ENCODE measurements at places on chromosomes 5 and 9.

GRCh38 chr9:117046666-117047327, 359.7 kb downstream of the TRIM32 start:
- no peak overlapping the region for H3K27ac ChIP-seq
- peak; percentile 25 for DNase-seq
- H3K27me3 ChIP-seq, result no peaks in the 10 kb centered on the region

GRCh38 chr9:109870365-109870764, 90.4 kb downstream of the PALM2AKAP2 start:
- H3K27me3 ChIP-seq, result no peaks in the 10 kb centered on the region
- H3K4me1 ChIP-seq, result no peaks in the 10 kb centered on the region
- no peak overlapping the region for H3K27ac ChIP-seq
- H3K36me3 ChIP-seq, result no peaks in the 10 kb centered on the region
- DNase-seq, result no peak

DNA sequence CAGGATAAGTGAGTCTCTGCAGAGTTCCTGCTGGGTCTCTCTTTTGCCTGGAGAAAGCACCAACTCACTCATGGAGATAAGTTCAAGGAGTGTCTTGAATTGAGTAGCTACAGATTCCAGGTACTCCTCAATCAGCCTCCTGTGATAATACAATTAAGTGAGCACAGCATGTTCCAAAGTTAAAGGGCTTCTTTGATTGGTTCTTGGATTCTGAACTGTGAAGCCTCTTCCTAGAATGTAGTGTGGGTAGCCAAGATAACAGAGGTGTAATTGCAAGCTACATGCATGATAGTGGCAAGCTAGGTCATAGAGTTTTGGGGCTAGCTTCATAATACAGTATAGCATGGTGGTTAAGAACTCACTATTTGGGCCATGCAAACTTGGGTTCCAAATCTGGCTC, 23.2 kb upstream of the CARNMT1 start:
- H3K27me3 ChIP-seq, result no peaks in the 10 kb centered on the region
- H3K27ac ChIP-seq, result no peak overlapping the region
- no peaks in the 10 kb centered on the region for H3K4me1 ChIP-seq
- peak; percentile 71 for DNase-seq
- H3K4me3 ChIP-seq, result no peak overlapping the region

DNA sequence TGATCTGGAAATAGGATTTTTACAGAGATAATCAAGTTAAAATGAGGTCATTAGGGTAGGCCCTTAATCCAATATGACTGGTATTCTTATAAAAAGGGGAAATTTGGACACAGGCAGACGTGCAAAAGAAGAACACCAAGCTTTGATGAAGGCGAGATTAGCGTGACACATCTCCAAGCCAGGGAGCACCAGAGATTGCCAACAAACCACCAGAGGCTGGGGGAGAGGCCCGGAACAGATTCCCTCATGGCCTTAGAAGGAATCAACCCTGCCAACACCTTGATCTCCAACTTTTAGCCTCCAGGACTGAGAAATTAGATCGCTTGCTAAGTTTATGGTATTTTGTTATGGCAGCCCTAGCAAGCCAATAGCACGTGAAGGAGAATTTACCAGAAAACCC, 10.8 kb upstream of the ARSI start:
- no peaks in the 10 kb centered on the region for H3K27me3 ChIP-seq
- no peak overlapping the region for H3K4me3 ChIP-seq
- no peak overlapping the region for H3K27ac ChIP-seq
- no peak for DNase-seq
- no peaks in the 10 kb centered on the region for H3K36me3 ChIP-seq
- peaks cover 3% of the 10 kb centered on the region for H3K4me1 ChIP-seq

GRCh38 chr9:30197453-30197852, 2187.0 kb upstream of the ACO1 start:
- no peaks in the 10 kb centered on the region for H3K36me3 ChIP-seq
- no peak overlapping the region for H3K27ac ChIP-seq
- no peaks in the 10 kb centered on the region for H3K4me1 ChIP-seq
- no peak overlapping the region for H3K4me3 ChIP-seq
- DNase-seq, result no peak

DNA sequence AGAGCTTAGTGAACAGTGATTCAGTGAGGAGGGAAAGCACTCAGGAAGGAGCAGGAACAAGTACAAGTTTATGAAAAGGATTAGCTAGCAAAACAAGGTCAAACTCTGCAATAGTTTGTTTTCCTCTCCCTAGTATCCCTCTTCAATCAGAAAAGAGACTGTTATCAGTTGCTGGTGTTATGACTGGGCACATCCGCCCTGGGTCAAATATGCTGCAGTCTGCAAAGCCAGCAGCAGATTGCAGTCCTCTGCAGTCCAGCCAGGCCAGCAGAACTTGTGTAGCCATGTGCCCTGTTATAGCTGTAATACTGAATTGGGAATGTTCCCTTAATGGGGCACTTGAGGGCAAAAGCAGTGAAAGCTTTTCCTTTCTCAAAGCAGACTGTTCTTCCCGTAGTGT, 12.0 kb downstream of the PCDHAC2 start:
- H3K27ac ChIP-seq, result no peak overlapping the region
- DNase-seq, result no peak
- H3K4me3 ChIP-seq, result no peak overlapping the region
- H3K36me3 ChIP-seq, result no peaks in the 10 kb centered on the region
- H3K27me3 ChIP-seq, result no peaks in the 10 kb centered on the region

DNA sequence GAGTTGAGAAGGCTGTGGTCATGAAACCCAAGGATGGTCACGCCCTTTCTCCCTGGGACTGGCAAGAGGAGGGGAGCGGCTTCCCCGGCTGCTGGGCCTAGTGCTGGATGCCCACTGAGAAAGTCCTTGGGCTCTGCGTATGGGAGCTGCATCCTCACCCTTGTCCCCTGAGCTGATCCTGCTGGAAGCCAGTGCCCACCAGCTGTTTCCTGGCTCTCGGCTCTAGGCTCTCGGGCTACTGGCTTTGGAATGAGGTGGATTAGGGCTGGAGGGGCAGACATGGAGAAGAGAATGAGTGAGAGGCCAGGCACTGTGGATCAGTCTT, 149.3 kb upstream of the PPP1R26 start:
- no peak overlapping the region for H3K27ac ChIP-seq
- no peaks in the 10 kb centered on the region for H3K27me3 ChIP-seq
- no peak for DNase-seq

- no peak overlapping the region for H3K27ac ChIP-seq
- H3K27me3 ChIP-seq, result no peaks in the 10 kb centered on the region
- DNase-seq, result no peak
Measured at GRCh38 chr9:70263421-70263820, 4.6 kb downstream of the SMC5 start.

DNA sequence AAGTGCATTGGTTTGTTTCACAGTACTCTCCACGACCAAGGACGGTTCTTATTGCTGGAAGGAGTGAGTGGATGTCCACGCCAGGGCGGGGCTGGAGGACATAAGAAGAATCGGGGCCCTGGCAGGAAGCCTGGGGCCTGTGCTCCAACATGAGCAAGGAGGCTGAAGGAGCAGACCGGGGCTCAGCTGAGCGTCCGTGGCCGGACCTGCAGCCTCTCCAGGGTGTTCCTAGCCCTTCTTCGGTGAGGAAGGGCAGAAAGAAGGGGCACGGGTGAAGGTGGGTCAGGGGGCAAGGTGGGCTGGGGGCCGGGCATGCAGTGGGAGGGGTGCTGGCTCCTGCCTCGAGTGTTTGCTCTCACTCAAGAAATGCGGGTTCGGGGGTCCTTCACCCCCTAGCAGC, 18.1 kb downstream of the FAM78A start:
- no peaks in the 10 kb centered on the region for H3K4me1 ChIP-seq
- no peak for DNase-seq
- H3K27me3 ChIP-seq, result no peaks in the 10 kb centered on the region
- no peak overlapping the region for H3K4me3 ChIP-seq

- no peak for DNase-seq
- no peak overlapping the region for H3K27ac ChIP-seq
- H3K4me1 ChIP-seq, result no peaks in the 10 kb centered on the region
- no peaks in the 10 kb centered on the region for H3K27me3 ChIP-seq
- H3K4me3 ChIP-seq, result no peak overlapping the region
- H3K36me3 ChIP-seq, result no peaks in the 10 kb centered on the region
Measured at GRCh38 chr5:50843091-50843490, 176.7 kb downstream of the PARP8 start.

DNA sequence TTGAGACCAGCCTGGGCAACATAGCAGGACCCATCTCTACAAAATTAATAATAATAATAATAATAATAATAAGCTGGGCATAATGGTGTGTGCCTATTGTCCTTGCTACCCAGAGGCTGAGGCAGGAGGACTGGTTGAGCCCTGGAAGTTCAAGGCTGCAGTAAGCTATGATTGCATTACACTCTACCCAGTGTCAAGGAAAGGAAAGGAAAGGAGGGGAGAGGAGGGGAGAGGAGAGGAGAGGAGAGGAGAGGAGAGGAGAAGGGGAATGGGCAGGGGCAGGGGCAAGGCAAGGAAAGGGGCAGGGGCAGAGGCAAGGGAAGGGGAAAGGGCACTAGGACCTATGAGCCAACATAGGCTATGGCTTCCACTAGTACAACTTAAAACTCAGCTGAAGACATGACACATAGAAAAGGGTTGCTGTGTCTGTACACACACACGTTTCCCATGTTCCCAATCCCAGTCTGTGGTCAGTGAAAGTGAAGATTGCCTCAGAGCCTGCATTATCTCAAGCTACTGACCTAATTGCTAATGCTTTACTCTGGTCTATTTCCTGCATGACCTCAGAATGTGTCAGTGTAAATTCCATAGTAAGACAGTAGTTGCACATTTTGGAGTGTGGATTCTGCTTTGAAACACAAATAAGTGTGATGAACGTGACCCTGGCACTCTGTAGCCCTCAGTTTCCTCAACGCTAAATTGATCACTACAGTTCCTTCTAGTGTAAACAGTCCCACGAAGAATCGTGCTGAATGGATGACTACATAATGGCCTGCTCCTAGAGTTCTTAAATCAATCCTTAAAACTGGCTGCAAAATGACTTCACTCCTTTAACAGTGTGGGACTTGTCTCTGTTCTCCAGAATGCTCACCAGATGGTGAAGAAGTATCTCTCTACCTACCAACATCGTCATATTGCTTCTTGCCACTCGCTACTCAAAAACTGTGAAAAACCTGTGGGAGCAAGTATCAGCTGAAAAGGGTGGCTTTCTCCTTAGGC, 497.0 kb downstream of the RAB3C start:
- peak; percentile 37 for DNase-seq
- H3K4me3 ChIP-seq, result no peak overlapping the region
- H3K27ac ChIP-seq, result no peak overlapping the region
- H3K27me3 ChIP-seq, result no peaks in the 10 kb centered on the region

DNA sequence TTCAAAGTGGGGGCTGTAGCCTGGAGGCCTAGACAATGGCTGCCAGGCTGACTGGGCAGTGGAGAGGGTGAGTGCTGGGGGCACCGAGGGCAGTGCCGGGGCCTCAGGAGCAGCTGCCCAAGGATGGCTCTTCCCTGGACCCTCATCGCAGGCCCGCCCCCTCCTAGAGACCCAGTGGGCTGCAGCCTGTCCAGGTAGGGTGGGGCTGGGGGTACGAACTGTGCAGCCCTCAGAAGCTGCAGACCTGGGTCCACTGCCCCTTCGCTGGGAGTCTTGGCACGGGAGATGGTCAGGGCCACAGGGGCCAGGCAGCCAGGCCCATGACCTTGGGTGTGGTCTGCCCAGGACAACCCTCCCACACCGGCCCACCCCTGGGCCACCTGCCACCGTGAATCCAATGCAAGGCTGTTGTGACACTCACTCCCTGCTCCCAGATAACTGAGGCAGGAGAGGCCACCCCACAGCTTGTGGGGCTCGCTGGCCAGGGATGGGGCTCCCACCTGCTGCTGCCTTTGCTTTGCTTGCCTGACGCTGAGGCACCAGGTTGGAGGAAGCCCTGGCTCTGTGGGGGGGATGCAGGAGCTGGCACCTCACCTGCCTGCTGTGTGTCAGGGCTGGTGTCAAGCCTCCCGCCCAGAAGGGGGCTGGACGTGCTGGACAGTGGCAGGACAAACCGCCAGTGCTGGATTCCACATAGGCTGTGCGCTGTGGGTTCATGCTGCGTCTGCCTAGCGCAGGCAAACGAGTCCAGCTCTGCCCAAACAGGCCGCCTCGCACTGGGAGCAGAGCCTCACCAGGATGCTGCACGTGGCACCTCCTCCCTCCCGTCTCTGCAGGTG, 23.1 kb upstream of the SLC9A3 start:
- no peaks in the 10 kb centered on the region for H3K36me3 ChIP-seq
- H3K4me1 ChIP-seq, result no peaks in the 10 kb centered on the region
- H3K4me3 ChIP-seq, result no peak overlapping the region
- H3K27ac ChIP-seq, result no peak overlapping the region

DNA sequence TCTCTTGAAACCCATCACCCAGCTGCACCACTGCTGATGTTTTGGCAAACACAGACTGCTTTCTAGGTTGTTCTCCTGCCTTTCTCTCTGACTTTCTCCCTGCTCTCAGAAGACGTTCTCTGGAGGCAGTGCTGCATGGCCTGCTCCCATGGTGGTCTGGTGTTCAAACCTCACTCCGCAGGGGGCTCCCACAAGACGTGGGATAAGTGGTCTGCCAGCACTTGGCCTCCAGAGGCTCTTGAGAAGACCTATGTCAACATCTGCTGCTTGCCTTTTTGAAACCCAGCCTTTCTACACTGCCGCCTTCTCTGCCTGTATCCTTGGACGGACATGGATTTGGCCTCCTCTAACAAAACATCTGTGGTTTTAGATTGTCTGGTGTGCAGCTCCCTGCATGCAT, 16.6 kb downstream of the USP20 start:
- DNase-seq, result no peak
- no peaks in the 10 kb centered on the region for H3K36me3 ChIP-seq
- no peaks in the 10 kb centered on the region for H3K27me3 ChIP-seq
- no peak overlapping the region for H3K27ac ChIP-seq
- no peaks in the 10 kb centered on the region for H3K4me1 ChIP-seq

DNA sequence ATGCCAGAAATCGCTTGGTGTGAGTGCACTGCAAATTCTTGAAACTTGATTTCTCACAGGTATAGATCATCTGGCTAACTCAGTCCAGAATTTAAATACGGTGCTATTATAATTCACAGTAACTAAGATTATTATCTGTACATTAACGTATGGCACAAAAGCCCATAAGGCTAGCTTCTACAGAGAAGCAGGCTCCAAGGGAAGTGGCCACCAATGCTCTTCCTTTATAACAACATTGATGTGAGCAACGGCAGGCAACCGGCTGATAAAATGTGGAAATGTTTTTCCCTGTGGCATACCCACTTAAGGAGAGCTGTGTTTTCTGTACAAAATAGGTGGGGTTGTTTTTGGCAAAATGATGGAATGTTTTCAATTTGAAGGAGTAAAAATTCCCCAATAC, 35.7 kb downstream of the SEMA4D start:
- no peak overlapping the region for H3K27ac ChIP-seq
- no peaks in the 10 kb centered on the region for H3K27me3 ChIP-seq
- DNase-seq, result no peak
- H3K4me3 ChIP-seq, result no peak overlapping the region

DNA sequence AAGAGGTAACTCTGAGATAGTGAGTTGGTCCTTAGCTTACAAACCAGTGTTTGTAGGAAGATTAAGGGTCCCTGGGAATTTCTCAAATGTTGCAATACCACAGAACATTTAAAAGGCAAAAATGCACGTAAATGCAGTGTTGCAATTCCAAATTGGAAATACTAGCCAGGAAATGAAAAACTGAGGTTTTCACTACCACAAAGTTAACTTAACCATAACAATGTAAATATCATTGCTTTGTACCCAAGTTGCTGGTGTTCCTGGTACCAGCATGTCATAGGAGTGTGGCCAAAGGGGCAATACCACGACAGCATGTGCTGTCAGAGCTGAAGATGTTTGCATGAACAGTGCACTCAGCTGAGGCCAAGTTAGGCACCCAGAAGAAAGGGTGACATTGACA, 382.9 kb downstream of the GLIS3 start:
- H3K27me3 ChIP-seq, result no peaks in the 10 kb centered on the region
- no peak for DNase-seq
- H3K36me3 ChIP-seq, result no peaks in the 10 kb centered on the region
- no peak overlapping the region for H3K27ac ChIP-seq

All from mesendoderm (in vitro differentiated cells).